Effector memory CD8-positive, alpha-beta T cell (primary cell): ENCODE measurements at places on chromosomes 12 and 14.
A peak's percentile ranks its signal among the peaks of the same experiment; 100 is the strongest.

GRCh38 chr12:112868459-112869041, 38.2 kb upstream of the OAS1 start:
- no peak for DNase-seq

- no peak for DNase-seq
These were observed 29.2 kb upstream of the BMAL2 start for GRCh38 chr12:27303139-27304111.

GRCh38 chr12:108616941-108617858, 16.5 kb downstream of the SELPLG start:
- peak; percentile 72 for DNase-seq

DNA sequence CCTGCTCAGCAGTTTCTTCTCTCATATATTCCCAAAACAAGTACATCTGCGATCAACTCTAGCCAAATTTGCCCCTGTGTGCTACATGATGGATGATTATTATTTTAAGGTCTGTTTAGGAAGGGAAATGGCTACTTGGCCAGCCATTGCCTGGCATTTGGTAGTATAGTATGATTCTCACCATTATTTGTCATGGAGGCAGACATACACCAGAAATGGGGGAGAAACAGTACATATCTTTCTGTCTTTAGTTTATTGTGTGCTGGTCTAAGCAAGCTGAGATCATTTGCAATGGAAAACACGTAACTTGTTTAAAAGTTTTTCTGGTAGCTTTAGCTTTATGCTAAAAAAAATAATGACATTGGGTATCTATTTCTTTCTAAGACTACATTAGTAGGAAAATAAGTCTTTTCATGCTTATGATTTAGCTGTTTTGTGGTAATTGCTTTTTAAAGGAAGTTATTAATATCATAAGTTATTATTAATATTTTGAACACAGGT, 45.5 kb downstream of the EID3 start:
- DNase-seq: no peak

GRCh38 chr12:128796439-128797118, 27.2 kb downstream of the SLC15A4 start:
- peak; percentile 59 for DNase-seq

DNA sequence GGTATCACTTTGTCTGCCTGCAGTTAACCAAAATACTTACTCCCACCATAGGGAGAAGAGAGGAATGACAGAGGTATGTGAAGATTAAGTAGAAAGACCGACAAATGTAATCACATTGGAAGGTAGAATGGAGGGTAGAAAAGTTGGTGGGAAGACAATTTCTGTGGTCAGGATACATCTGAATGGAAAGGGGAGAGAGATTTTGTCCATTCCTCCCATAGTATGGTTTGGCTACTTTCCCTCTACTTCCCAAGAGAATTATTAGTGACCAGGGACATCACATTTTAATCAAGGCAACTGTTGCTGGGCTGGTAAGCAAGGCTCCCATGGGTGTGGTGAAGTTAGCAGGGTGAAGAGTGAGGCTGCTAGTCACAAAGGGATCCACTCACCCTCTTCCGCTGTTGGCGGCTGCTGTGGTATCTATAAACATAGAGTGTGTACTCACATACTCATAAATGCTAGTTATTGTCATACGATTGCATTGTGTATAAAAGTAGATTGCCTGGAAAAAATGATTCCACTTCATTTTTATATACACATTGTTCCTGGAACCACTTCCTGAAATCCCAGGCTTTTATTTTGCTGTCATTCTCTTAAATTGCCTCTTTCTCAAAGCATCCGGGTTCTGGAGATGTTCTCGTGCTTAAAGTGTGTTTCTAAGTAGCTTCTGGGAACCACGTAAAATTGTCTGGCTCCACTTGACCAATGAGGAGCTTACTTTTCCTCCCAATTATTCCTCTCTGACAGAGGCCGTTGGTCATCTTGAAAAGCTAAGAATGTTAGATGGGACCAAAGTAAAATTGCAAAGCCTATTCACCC, 413.1 kb downstream of the ZFP36L1 start:
- no peak for DNase-seq

GRCh38 chr14:96727073-96727472, 70.1 kb upstream of the VRK1 start:
- DNase-seq: no peak
